Small intestine (tissue), 16 donors: ENCODE measurements at places on chromosomes 6 and 20. TPM values are rescaled to one million over a fixed set of nuclear protein-coding genes. Genes with fewer than 3 reads are reported as not detected.

GRCh38 chr6:116562614-116563013 is 8.7 kb upstream of the RWDD1 start:
- DNase-seq: peak; percentile 32

- DNase-seq: no peak
These were observed 117.4 kb downstream of the BTBD9 start for GRCh38 chr6:38522322-38522721.

DNA sequence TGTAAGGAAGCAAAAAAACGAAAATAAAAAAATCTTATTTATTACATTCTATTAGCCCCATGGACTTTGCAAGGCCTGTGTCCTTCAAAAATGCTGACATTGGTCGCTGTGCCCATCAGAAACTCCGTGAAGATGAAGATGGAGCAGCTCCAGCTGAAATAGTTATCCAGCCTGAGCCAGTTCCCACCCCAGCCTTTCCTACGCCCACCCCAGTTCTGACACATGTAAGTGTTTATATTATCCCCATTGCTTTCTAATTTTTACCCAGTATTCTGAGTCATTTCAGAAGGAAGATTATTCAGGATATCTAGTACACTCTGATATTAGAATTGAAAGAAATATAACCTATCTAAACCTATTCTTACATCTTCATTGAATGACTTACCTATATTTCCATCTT is 217.7 kb downstream of the ARHGAP18 start:
- no peak for DNase-seq

TREML4 gene
- not detected for polyA plus RNA-seq

DNA sequence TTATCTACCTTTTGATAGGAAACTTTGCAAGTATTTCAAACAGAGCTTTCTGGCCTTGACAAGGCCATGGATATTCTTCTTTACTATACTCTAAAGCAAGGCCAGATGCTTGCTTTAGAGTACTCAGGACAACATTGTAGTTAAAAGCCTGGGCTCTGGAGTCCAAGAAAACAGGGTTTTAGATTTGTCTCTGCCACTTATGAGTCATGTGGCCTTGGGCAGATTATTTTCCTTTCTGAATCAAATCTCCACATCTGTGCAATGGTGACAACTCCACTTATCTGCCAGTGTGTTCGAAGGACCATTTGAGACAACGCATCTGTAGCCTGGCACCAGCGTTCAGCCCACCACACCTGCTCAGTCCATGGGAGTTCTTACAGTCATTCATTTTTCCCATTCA is 265.9 kb upstream of the RIN2 start:
- no peak for DNase-seq

DNA sequence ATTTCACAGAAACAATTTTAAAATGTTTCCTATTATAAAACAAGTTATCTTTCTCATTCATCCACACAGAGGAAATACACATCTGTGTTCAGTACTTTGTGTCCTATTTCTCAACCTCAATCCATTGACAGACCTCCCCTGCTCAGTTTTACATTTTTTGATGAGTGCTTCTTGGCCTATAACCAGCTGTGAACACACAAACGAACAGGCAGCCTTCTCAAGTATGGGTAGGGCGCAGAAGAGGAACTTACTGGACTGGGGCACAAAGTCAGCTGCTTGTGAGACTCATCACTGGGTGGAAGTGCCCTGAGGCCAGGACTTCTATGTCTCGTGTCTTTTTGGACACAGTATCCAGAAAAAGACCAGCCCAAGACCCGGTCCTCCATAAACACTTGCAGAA is 2.8 kb downstream of the RPS6KA2 start:
- no peak for DNase-seq

USP49 gene
- polyA plus RNA-seq: 0.27 TPM

- no peak for DNase-seq
These were observed 463.0 kb upstream of the AGPAT4 start for GRCh38 chr6:161736781-161737292.

GRCh38 chr6:11999246-11999645 is 12.9 kb upstream of the HIVEP1 start:
- no peak for DNase-seq

GRCh38 chr20:5192570-5193431 is 66.0 kb downstream of the CDS2 start:
- DNase-seq: no peak

DNA sequence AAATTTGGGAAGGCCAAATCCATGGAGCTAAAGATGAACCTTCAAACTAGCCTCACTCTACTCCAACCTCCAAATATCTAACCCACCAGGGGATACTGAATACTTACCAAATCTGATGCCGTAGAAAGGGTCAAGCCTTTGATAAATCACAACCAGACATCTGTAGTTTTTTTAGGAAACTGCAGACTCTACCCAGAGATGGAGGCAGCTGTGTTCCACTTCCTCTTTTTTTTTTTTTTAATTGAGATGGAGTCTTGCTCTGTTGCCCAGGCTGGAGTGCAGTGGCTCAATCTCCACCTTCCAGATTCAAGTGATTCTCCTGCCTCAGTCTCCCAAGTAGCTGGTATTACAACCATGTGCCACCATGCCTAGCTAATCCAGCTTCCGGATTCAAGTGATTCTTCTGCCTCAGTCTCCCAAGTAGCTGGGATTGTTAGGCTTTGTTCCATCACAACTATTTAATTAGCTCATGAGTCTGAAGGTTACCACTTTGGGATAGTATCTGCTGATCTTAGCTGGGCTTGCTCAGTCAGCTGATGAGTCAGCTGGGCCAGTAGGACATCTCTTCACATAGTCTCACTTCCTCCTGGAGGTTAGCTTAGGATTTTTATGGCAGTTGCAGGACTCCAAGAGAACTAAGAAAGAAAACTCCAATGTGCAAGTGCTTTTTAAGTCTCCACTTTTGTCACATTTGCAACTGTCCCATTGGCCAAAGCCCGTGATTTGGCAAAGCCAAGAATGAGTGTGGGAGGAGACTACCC is 13.3 kb downstream of the FRK start:
- DNase-seq: peak; percentile 91

DNA sequence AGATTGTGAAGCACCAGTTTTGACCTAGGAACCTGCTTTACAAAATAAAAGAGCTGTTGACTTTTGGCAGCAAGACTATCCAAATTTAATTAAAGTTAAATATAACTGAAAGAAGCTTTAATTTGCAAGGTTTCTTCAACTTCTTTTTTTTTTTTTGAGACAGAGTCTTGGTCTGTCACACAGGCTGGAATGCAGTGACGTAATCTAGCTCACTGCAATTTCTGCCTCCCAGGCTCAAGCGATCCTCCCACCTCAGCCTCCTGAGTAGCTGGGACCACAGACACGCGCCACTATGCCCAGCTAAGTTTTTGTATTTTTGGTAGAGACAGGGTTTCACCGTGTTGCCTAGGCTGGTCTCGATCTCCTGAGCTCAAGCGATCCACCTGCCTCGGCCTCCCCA is 13.7 kb upstream of the CSE1L start:
- DNase-seq: no peak

DNA sequence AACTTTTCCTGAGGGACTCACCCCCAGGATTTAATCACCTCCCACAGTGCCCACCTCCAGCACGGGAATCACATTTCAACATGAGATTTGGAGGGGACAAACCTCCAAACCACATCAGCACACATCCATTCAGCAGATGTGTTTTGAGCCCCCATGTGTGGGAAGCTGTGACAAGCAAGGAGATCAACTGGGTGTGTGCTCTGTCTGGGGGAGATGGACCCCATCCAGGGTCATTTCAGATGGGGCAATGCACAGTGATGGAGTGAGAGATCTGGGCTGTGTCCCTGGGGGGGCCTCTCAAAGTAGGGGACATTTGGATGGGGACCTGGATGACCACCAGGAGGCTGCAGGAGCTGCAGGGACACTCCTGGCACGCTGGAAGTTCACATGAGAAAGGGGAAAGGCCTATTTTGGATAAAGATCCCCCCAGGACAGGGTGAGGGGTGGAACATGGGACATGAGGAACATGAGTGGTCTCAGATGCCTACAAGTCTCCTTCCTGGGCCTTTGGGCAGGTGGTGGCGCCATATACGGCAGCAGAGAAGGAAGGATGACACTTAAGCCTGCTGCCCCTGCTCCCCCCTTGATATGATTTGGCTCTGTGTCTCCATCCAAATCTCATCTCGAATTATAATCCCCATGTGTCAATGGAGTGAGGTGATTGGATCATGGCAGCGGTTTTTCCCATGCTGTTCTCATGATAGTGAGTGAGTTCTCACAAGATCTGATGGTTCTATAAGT is 49.6 kb downstream of the SLC2A10 start:
- no peak for DNase-seq

CENPW gene
- 6.3 TPM for polyA plus RNA-seq

MAP3K5 gene
- 7.2 TPM for polyA plus RNA-seq

DNA sequence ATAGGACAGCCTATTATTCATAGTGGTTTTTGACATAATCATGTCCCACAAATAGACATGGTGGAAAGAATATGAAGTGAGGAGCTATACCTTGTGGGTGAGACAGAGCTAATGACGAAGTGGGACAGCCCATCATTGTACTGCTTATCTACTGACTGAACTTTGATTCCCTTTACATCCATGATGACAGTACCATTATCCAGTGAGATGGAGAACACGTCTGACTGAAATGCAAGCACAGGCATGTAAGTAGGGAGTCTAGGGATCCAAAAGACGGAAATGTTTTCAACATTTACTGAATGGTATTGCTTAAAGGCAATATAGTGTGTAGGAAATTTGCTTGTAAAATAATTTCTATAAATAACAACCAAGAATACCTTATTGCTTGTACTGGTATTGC is 43.5 kb downstream of the FAM229B start:
- DNase-seq: no peak

DNA sequence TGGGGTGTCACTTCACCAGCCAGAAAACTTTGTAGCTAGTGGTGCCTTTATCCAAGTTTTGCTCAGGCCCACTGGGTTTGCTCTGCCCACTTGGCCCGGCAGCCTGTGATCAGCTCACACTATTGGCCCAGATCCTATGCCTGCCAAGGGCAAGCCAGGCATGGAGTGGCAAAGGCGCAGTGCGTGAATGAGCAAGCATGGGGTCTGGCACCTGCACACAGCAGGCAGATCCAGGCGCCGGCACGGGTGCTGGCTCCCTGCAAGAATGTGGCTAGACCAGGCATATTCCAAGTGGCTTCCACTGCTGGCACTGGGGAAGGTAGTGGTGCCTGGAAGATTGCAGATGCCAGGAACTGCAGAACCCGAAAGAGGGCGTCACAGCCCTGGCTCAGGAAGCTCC is 346.9 kb downstream of the LMBRD1 start:
- no peak for DNase-seq

GRCh38 chr20:32667027-32667426 is 6.7 kb downstream of the C20orf203 start:
- no peak for DNase-seq

METTL24 gene
- not detected for polyA plus RNA-seq

- no peak for DNase-seq
These were observed 59.1 kb upstream of the SMOC2 start for GRCh38 chr6:168381726-168382458.

LAMP5 gene
- 0.54 TPM for polyA plus RNA-seq

- DNase-seq: peak; percentile 35
These were observed 21.4 kb upstream of the AKIRIN2 start for GRCh38 chr6:87723170-87724078.

CGA gene
- not detected for polyA plus RNA-seq

GRCh38 chr20:32364554-32365208 is 6.5 kb downstream of the ASXL1 start:
- DNase-seq: no peak

GRCh38 chr6:30061858-30062458 is 893 bp downstream of the POLR1H start:
- DNase-seq: no peak

CCM2L gene
- 0.22 TPM for polyA plus RNA-seq

- peak; percentile 62 for DNase-seq
These were observed 124.5 kb downstream of the MRPL14 start for GRCh38 chr6:44002593-44003344.

DNA sequence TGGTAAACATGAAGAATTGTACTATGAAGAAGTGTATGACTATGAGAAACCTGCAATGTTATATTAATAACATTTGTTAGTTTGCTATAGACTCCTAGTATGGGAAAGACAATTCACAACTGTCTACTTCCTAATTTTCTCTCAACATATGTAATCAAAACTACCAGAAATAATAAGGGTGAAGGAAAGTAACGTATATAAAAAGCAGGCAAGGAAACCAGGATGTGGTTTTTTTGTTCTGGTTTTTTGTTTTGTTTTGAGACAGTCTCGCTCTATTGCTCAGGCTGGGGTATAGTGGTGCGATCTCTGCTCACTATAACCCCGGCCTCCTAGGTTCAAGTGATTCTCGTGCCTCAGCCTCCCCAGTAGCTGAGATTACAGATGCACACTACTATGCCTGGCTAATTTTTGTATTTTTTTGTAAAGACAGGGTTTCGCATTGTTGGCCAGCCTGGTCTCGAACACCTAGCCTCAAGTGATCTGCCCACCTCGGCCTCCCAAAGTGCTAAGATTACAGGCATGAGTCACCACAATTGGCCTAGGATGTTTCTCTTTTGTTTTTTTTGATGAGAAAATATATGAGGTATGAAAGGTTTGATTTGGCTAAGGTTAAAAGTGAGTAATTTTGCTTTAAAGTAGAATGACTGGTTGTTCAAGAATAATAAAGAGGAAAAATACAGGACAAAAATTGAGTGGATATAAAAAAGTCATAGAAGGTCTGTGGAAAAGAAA is 83.1 kb downstream of the PTCHD4 start:
- no peak for DNase-seq

GRCh38 chr6:37514321-37514771 is 14.7 kb upstream of the CCDC167 start:
- DNase-seq: no peak

WFDC12 gene
- 0.07 TPM for polyA plus RNA-seq

GRCh38 chr6:36219081-36219480 is 22.5 kb downstream of the BRPF3 start:
- no peak for DNase-seq

PEDS1 gene
- 33.5 TPM for polyA plus RNA-seq

- DNase-seq: no peak
These were observed 44.1 kb downstream of the NUP153 start for GRCh38 chr6:17662585-17662984.

RHAG gene
- polyA plus RNA-seq: not detected

CRISP3 gene
- 0.13 TPM for polyA plus RNA-seq

EEF1A2 gene
- polyA plus RNA-seq: 18.6 TPM

DNA sequence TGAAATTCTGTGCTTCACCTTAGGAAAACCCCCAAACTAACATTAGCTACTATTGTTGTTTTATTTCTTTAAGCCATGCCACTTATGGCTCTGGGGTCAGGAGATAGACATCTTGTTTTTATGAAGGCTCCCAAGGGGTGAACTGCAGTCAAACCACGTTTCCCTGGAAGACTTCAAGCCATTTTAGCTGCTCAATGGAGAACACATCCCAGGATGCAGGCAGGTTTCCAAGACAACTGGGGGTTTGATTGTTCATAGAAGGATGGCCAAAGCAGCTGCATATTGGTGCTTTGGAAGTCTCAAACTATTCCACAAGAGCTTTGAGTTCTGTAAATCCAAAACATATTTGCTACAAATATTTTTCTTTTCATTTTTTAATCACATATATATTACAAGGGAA is 818.0 kb downstream of the MAFB start:
- no peak for DNase-seq

BPI gene
- not detected for polyA plus RNA-seq

PBOV1 gene
- polyA plus RNA-seq: not detected

DNA sequence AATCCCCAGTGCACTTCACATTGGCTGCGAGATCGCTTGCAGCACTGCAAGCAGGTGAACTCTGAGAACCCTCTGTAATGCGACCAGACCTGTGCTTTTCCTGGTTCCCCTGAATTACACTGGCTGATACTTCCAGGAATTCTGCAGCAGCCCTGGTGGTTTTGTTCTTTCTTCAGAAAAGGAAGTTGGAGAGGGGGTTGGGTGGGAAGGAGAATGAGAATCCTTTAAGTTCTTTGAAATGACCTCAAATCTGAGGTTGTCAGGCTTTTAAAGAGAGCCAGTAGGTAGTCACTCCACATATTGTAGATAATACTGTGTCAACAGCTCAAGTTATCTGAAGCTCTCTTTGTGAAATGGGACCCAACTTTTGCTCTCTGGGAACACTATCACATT is 62.4 kb downstream of the GCNT2 start:
- DNase-seq: no peak
